CD4-positive, alpha-beta T cell treated with Interferon gamma for 1 hour (primary cell): ENCODE measurements at places on chromosomes 6 and 20.

DNA sequence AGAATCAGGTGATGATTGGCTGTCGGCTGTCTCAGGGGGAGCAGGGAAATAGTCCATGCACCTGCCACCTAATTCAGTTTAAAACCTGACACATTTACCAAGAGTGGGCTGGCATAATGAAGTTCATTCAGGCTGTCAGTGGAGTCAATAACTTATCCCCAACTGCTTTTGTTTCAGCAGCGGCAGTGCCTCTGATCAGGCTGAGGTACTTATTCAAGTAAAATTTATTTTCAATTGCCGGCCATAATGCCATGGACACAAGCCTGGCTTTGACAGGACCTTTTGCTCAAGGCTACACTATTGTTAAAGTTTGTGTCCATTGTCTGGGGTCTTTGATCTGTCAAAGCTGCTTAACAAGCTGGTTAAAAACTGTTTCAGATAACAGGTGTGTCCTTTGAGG, 20.6 kb downstream of the OLIG3 start:
- no peak for DNase-seq

DNA sequence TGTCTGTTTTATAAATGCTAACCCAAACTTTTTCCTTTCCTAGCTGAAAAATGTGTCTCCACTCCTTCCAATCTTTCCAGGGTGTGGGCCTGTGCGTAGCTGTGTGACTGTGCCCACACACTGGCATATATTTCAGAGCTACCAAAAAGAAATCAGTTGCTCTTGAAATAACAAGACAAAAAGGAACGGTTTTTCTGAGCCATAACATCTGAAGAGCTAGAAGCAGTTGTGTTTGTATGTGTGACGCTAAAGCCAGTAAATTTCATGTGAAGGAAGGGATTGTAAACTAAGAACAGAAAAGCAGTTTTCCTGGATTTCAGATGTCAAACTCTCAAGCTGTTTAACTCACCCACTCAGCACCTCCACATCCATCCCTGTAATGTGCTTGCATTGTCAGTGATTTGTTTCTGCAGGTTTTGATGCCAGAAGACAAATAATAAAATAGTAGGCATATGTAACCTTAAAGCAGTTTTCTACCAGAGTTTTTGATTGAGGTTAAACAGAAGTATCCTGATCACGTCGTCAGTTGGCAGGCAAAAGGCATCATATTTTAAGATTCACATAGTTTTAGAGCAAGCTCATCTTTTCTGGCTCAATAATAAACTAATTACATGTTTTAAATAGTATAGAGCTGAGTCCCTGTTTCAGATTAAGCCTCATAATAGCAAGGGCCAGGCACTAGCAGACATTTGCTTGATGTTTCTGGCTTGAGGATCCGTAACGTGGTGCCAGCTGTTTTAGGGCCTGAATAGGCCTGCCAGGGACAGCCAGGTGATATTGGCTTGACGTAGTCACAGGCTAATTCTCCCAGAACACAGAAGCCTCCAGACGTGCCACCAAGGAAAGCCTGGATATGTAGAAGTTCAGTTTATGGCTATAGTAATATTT, 90.9 kb downstream of the FOXO3 start:
- no peak for DNase-seq

DNA sequence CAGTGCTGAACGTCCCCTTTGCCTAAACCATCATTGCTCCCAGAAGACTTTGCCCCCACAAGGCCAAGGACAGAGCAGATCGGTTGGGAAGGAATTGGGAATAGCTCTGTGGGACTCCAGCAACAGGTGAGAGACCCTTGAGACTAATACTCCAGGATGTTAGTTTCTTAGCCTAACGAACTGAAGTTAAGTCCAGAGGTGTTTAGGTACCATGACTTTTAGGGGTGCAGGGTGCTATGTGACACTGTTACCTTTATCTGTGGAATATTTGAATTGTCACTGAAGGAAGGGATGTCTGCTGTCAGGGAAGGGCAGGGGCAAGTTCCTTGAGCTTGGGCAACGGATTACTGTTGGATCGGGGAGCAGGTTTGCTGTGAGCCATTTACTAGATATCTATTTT, 1.9 kb downstream of the BLCAP start:
- DNase-seq, result no peak

- peak; percentile 28 for DNase-seq
These were observed 101.5 kb downstream of the RPP40 start for GRCh38 chr6:4902363-4902762.

- no peak for DNase-seq
These were observed 119.8 kb downstream of the ANKS1A start for GRCh38 chr6:35008858-35009257.

- no peak for DNase-seq
These were observed 100.5 kb downstream of the CDH4 start for GRCh38 chr20:61352346-61353260.

- DNase-seq, result no peak
These were observed 79.6 kb downstream of the PTPN1 start for GRCh38 chr20:50589548-50590347.

DNA sequence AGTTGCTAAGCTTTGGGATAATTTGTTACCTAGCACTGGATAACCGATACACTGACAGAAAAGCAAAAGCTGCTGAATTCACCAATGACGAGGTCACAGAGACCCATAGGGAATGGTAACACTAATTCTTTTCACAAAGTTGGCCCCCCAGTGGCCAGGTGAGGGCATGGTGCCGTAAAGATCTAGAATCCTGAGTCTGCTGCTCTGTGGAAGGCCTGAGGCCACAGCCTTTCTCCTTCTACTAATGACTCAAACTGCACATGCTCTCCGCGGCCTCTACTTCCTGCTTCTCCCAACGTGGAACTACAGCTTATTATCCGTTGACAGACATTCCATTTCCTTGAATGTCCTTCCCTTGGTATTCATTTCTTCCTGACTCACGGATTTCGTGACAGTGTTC, 127.1 kb downstream of the OPRM1 start:
- DNase-seq, result no peak

DNA sequence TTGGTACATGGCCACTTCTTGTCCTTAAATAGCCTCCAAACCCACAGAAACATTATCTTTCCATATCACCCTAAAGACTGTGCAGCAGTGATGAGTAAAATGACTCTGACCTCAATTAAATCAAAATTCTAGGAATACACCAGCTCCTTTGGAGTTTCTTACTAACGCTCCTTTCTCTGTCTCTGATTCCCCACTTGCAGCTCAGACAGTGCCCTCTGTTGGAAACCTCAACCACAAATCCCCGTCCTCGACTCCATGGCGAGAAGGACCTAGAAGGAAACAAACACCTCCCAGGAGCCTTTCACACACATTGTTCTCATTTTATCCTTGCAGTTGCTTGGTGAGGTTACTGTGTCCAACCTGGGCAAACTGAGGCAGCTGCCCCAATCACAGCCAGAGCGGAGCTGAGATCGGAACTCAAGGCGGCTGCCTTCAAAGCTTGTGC, 17.7 kb upstream of the PARD6B start:
- DNase-seq, result no peak

GRCh38 chr20:11714886-11715285, 202.8 kb upstream of the BTBD3 start:
- DNase-seq, result no peak

- DNase-seq, result no peak
These were observed 203.4 kb upstream of the KCNQ5 start for GRCh38 chr6:72418495-72418894.

DNA sequence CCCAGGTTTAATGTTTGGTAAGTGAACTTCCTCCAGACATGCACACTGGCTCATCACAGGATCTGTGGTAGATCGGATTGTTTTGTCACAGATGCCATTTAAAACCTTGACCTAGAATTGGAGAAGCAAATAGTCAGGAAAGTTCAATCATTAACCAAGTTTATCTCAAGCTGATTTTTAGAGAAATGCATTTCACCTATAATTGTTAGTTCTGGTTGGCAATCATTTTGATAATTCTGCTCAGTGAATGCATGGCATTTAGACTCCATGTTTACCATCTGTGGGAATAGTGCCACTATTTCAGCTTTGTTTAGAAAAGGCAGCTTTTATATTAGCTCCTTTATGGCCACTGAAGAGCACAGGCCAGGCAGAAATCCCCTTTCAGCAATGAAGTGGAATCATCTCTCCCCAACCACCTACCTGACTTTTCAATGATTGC, 73.9 kb upstream of the IPCEF1 start:
- DNase-seq, result no peak

DNA sequence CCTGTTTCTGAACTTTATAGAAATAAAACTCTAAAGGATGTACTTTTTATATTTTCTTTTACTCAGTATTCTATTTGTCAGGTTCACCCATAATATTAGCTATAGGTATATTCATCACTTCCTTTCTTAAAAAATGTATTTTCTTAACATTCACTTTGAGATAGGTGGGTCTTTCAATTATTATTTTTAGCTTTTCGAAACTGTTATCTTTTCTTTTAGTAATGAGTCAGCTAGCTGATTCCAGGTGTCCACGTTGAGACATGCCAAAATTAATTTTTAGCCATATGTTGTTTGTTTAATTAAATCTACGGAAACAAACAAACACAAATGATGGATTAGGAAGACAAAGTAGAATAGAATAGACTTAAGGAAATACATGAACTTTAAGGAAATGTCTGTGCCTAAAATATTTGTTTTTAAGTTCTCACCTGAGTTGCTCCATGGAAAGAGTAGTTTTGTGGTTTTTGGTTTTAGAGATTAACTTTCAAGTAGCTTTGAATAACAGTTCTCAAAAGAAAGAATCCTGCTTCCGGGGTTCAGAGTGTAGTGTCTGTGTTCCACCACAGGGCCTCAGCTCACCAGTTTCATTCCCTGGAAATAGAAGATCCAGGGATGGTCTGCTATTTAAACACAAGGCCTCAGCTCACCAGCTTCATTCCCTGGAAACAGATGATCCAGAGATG, 435.0 kb downstream of the HAO1 start:
- DNase-seq, result no peak

- DNase-seq, result no peak
These were observed 102.6 kb downstream of the PERP start for GRCh38 chr6:138004430-138005287.

DNA sequence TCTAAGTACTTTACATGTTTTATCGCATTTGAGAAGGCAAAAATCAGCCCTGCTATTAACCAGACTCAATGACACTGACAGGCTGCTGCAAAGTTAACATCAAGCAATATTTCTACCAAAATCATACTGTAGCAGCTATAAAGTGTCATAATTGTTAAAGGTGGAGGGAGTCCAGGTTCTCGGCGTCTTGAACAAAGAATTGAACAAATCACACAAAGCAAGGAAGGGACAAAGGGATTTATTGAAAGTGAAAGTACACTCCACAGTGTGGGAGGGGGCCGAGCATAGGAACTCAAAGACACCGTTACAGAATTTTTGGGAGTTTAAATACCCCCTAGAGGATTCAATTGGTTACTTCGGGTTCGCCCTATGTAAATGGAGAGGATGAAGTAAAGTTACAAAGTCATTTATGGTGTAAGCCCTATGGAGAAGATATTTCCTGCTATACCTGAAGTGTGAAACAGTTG, 12.9 kb upstream of the ZNF391 start:
- DNase-seq, result no peak

- DNase-seq, result no peak
These were observed 40.1 kb downstream of the CDH22 start for GRCh38 chr20:46268131-46268614.

- DNase-seq, result no peak
These were observed 198.3 kb downstream of the HTR1B start for GRCh38 chr6:77264970-77265369.
